ENCODE measurements at places on chromosomes 1 and 21.
A peak's percentile ranks its signal among the peaks of the same experiment; 100 is the strongest.

GRCh38 chr1:59768792-59769735 is 45.7 kb upstream of the HOOK1 start:
- no peak for DNase-seq

DNA sequence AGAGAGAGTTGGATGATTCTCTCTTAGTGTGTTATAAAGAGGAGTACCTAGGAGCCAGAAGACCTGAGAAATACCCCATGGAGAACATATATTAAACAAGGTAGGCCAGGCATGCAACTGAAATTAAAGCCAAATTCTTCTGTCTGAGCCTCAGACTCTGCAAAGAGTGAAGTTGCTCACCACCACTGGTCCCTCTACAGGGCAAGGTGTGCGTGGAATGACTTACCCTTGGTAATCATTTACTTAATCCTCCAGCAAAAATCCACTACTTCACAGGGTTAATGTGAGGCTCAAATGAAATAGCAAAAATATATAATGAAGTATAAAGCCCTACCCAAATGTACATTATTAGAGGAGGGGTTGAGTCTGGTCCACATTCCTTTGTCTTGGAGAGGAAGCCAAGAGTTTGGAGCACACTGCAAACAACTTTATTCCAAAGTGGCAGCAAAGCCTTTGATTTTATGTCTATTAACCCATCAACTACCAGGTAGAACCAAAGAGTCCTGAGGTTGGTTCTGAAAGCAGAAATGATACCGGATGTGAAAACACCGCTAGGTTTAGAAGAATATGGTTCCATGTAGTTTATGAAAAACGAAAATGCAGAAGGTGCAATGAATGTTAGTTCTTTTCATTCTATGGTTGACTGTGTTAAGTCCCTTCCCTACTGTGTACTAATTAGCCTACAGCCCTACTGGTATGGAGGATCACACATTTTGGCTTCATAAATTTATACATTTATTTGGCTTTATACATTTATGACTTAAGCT is 8.5 kb downstream of the SSR2 start:
- no peak for DNase-seq

- no peak for DNase-seq
Observed at GRCh38 chr21:41863439-41863740, 15.8 kb downstream of the PRDM15 start.

GRCh38 chr1:89724369-89725010 is 91.6 kb downstream of the LRRC8C start:
- peak; percentile 90 for DNase-seq

DNA sequence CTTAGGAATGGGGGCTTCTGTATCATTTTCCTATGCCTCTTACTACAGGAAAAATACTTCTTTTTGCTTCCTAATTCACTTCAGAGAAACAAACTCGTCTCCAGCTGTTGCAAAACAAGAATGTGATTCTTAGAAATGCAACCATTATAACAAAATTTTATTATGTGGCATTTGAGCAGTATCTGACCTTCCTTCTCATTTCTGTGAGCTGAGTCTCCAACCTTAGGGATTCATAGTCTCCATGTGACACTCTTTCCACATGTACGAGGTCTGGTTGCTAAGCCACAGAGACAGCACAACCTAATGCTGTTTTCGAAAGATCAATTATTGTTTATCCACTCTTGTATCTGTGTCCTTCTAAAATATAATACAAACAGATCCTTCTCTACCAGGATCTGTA is 75.3 kb upstream of the RGS4 start:
- DNase-seq = no peak

GRCh38 chr21:42314616-42315295 is 453 bp downstream of the TFF3 start:
- DNase-seq = no peak

GRCh38 chr1:8665833-8666232 is 151.6 kb downstream of the RERE start:
- DNase-seq = no peak

Data from Kasumi-1 (cell line).